NCI-H146 (cell line): ENCODE measurements at places on chromosomes 11 and 22.
A peak's percentile ranks its signal among the peaks of the same experiment; 100 is the strongest.

GRCh38 chr11:15927196-15927863 is 429.0 kb downstream of the SOX6 start:
- no peak for DNase-seq

DNA sequence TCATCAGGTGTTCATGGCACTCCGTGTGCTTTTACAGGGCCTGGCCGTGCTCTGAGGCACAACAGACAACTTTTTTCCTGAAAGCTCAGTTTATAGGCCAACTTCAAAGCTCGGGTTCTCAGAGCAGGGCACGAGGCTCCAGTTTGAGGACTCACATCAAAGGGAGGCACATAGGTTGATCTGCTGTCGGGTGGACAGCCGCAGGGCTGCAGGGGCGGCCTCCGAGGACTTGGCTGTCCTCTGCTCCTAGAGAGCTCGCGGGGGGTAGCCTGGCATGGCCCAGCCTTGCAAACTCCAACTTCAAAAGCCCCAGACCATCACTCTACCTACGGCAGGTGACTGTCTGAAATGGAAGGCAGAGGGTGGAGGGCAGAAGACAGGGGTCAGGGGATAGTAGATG is 31.6 kb downstream of the C11orf58 start:
- DNase-seq: no peak

GRCh38 chr11:111538407-111539114 is 2.0 kb upstream of the LAYN start:
- DNase-seq: no peak

- no peak for DNase-seq
These were observed 1.8 kb upstream of the PGA3 start for GRCh38 chr11:61201476-61201875.

DNA sequence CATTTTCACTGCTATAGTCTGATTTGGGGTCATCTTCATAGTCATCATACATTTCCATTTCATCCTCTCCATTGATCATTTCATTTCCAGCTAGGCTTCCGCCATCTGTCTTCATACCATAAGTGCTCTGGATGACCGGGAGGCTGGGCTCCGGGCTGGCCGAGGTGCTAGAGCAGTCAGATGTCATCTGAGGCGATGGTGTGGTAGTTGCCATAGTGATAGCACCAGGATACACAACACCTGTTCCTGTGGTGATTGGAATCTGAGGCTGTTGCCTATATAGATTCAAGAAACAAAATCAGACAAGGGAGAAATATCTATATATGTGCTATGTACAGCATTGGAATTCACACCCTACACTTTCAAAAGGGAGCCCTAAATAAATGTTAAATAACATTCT is 383.5 kb downstream of the SOX6 start:
- peak; percentile 38 for DNase-seq

- DNase-seq: no peak
These were observed 96.3 kb downstream of the KCNQ1 start for GRCh38 chr11:2540992-2541680.

- no peak for DNase-seq
These were observed 64.7 kb downstream of the UVRAG start for GRCh38 chr11:75879737-75880136.

DNA sequence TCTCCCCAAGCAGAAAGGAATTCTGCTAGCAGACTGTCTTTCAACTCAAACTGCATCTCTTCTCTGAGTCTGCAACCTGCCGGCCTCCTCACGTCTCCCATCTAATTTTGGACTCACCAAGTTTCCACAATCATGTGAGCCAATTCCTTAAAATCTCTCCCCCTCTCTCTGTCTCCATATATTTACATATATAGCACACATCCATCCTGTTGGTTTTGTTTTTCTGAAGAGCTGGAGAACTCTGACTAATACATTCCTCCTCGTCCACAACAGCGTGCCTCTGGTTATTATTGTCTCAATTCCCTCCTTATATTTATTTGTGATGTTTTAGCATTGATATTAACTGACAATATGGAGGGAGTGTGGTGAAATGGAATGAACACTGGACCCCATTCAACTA is 29.6 kb upstream of the FJX1 start:
- no peak for DNase-seq

GRCh38 chr22:50012211-50013181 is at the start of gene IL17REL:
TSS of gene IL17REL (minus strand) at chr22:50012765. CDS start at chr22:50012646, 119 bp downstream.
- DNase-seq: no peak
